ENCODE measurements at places on chromosomes 12 and 14.

DNA sequence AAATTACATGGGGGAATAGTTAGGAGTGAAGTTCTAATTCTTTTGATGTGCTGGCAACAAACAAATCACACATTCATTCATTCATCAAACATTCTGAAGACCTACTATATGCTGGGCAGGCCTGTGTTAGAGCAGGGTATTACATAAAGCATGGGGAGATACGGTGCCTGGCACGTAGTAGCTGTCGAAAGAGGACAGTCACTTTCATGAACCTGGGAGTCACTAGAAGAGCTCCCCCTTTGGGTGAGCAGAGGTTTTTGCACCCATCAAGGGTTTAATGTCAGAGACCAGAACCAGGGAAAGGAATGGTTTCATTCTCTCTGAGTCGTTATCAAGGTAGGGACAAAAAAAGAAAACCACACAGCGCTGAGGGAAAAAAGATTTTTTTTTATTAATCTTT, 10.0 kb downstream of the LHX5 start:
- DNase-seq: no peak

GRCh38 chr14:58783792-58784511, 146.2 kb downstream of the DACT1 start:
- no peak for DNase-seq

DNA sequence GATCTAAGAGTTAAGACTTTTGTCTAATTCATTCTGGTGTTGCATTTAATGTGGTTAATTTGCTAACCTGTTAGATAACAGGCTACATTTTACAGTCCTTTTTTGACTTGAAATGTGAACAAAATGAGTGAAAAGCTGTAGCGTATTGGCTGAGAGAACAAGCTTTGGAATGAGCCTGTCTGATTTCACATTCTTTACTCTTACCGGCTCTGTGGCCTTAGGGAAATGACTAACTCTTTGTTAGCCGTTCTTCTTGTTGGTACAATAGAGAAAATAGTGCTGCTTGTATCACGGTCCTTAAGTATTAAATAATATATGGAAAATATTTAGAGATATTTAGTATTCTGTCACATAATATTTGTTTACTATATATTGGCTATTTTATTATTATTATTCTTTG, 1.9 kb downstream of the MNAT1 start:
- DNase-seq: no peak

DNA sequence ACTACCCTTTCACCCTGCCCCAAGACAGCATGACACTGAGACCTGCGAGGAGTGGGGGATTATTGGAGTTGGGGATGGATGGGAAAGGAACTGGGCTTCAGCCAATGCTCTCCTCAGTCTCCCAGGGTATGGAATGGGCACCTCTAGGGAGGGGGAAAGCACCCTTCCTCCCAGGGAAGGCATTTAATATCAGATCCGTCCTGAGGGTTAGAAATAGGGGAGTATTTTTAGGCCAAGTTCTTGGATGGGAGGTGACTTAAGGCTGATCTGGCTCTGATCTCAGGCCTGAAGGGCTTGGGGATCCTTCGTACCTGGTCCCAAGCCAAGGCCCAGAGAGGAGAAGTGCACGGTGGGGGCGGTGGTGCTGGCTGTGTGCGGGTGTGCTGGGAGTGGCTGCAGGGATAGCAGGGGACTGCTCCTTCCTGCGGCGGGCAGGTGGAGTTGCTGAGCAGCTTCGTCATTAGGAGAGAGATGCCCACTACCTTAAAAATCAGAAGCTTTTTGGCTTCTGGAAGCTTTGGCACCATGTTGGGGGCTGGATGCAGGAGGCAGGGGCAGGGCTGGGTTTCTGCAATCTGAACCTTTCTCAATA, 7.0 kb upstream of the CEBPE start:
- DNase-seq: no peak

GRCh38 chr12:69097619-69098368, 141.6 kb upstream of the CPSF6 start:
- no peak for DNase-seq

GRCh38 chr12:106138357-106138632, 459 bp downstream of the NUAK1 start:
- DNase-seq: peak; percentile 9

- no peak for DNase-seq
These were observed 93.9 kb downstream of the GLT1D1 start for GRCh38 chr12:128947209-128947608.

DNA sequence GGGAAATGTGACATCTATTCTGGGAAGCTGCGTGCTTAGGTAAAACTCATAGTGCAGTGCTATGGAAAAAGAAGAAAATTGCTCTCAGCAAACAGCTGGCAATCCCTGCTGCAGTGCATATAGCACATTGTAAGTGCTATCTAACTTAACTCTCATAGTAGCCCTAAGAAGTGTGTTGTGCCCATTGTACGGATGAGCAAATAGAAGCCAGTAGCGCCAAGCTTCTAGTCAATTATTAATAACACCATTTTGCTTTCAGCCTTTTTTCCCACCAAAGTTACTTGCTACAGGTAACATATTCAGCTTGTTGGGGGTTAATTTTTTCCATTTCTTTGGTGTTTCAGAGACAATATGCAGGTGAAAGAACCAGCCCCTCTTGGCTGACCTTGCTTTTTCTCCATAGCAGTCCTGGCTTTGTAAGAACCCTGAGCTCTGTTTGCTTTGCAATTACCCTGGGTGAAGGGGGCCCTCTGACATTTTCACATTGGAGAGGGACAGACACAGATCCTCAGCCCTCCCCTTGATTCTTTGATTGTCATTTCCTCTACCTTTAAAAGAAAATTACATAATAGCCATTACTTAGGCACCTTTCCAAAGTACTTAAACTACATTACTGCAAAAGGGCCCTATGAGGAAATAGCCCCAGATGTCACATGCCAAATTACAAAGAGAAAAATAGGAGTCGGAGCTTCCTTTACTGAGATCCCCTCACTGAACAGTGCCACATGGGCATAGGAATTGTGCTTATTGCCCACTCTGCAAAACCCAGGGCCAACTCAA, 576.2 kb upstream of the TBX3 start:
- no peak for DNase-seq

GRCh38 chr12:52521175-52521567, 977 bp upstream of the KRT5 start:
- no peak for DNase-seq

- no peak for DNase-seq
These were observed 83.9 kb downstream of the ADCK1 start for GRCh38 chr14:77883847-77884238.

DNA sequence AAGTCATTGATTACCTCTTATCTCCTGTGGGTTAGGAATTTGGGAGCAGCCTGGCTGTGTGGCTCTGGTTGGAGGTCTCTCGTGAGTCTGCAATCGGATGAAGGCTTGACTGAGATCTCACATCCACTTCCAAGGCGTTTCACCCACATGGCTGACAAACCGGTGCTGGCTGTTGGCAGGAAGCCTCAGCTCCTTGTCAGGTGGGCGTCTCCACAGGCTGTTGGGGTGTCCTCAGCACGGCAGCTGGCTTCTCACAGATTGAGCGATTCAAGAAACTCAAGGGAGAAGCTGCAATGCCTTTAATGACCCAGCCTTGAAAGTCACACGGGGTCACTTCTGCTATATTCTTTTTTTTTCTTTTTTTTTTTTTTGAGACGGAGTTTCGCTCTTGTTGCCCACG, 28.6 kb upstream of the CORO1C start:
- DNase-seq: no peak

DNA sequence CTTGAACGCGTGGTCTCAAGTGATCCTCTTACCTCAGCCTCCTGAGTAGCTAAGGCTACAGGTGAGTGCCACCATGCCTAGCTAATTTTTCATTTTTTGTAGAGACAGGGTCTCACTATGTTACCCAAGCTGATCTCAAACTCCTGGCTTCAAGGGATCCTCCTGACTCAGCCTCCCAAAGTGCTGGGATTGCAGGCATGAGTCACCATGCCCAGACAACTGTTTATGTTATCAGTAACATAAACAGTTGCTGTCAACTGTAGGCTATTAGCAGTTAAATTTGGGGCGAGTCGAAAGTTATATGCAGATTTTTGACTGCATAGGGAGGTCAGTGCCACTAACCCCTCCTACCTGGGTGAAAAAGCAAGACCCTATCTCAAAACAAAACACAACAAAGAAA, 26.2 kb upstream of the LRRK2 start:
- no peak for DNase-seq

DNA sequence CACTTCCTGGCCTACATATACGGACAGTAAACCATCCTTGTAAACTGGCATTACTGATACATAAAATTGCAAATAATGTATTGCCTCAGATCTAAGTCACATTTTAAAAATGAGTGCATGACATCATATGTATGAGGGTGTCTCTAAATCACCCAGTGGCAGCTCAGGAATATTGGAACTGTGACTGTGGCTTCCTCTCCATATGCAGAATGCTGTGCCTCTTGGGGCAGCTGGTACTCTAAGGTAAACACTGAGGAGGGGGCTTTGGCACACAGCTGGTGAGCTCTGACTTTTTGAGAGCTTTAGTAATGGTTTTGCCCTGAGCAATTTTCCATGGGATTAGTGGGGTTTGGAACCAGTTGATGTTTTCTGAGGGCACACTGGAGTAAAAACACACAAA, 263.7 kb downstream of the BMP4 start:
- no peak for DNase-seq

DNA sequence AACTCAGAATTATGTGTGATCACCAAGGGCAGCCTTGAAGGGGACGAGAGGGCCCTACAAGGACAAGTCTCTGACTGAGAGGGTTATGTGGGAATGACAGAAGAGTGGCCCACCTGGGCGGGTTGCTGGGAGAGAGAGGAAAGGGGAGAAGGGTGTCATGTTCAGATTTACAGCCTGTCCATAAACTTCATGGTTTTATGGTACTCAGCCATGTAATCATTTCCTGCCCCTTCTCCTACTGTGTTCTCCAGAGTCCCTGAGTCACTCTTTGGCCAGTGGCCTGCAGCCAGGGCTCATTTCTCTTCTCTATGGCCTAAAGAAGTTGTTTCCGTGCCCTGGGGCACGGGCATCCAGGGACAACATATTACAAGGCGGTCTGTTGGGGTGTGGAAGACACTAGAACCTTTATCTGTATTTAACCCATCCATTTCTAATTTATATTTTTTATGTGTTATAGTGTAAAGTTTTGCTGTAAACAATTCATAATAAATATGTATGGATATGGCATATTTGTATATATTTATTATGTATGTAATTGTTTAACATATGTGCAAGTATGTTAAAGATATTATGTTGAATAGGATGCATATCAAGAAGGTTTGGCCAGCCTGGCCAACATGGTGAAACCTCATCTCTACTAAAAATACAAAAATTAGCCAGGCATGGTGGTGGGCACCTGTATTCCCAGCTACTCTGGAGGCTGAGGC, 26.9 kb downstream of the DDX47 start:
- DNase-seq: no peak

GRCh38 chr14:91349481-91350074, 68.0 kb downstream of the CCDC88C start:
- DNase-seq: peak; percentile 54
